ENCODE measurements at places on chromosomes 6 and 20.

GRCh38 chr6:160431226-160431625 lies 83.0 kb downstream of the SLC22A3 start:
- DNase-seq = no peak

DNA sequence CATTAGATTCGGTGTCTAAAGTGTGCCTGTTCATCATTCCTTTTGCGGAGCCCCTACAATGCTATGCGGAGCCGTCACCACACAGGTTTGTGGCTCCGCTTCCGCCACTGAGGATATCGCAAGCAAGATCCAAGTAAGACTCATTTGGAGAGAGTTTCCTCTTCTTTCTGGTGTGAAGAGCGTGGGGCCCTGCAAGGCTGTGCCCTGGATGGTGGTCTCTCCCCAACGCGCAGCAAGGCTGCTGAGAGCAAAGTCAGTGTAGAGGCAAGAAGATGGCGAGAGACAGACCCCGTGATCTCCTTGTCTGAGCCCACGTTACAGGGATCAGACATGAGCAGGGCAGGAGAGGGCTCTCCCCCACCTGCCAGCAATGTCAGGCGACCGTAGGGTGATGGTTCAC lies 96.3 kb upstream of the AFDN start:
- no peak for DNase-seq

DNA sequence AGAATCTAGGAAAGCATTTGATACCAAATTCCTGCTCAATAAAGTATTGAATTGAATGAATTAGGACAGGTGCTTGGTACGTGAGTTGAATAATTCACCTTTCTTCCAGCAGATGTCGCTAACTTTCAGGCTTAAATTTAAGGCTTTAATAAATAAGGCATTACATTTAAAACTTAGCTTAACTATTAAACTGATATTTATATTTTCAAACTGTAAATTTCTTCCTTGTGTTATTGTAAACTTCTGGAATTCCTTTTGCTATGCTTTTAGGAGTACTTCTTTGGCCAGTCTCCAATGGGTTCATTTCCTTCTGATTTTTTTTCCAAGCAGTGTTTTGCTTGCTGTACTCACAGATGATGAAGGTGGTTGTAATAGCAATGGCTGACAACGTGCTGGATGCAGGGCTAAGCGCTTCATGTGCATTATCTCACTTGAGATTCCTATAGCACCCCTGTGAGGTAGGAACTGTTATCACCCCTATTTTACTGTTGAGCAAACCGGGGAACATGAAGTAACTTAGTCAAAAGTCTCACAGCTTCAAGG lies 71.3 kb upstream of the SLC2A12 start:
- no peak for DNase-seq

GRCh38 chr6:37667050-37667814 lies 30.5 kb downstream of the MDGA1 start:
- no peak for DNase-seq

- no peak for DNase-seq
These were observed 92.7 kb upstream of the SIRPA start for GRCh38 chr20:1802385-1803060.

- DNase-seq = no peak
These were observed 60.9 kb upstream of the FABP7 start for GRCh38 chr6:122718616-122719015.

- no peak for DNase-seq
These were observed 67.3 kb upstream of the ADTRP start for GRCh38 chr6:11845664-11846577.

DNA sequence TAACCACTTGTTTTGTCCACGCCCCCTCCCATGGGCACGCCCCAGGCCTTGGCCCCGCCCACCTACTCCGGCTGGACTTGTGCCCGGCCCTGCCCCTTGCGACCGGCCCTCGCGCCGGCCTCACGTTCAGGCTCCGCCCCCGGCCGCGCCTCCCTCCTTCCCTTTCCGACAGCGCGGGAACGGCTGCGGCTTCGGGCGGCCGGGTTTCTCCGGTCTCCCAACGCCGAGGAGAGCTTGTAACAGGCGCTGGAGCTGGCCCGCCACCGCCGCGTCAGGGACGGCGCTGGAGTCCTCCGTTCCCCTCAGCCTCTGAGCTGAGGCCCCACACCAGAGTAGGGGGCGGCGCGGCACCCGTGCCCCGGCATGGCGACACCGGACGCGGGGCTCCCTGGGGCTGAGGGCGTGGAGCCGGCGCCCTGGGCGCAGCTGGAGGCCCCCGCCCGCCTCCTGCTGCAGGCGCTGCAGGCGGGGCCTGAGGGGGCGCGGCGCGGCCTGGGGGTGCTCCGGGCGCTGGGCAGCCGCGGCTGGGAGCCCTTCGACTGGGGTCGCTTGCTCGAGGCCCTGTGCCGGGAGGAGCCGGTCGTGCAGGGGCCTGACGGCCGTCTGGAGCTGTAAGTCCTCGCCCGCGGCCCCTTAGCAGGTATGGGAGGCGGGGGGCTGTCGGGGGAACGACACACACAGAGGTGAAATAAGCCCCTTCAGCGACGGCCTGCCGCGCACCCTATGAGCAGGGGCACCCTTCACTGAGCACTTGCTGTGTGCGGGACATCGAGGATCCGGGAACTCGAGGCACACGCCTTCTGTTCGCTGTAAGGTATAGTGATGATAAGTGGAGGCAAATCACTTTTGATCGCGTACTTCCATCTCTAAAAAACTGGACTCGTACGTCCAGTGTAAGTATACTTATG lies at the start of gene FANCE:
FANCE (plus strand) TSS at position 156 of the 908 bp plus-strand sequence; CDS start at position 364, 208 bp downstream.
- DNase-seq = peak; percentile 76

- DNase-seq = no peak
These were observed 5.9 kb downstream of the TGM6 start for GRCh38 chr20:2386516-2387179.

- no peak for DNase-seq
These were observed 254.0 kb upstream of the TAB2 start for GRCh38 chr6:149063468-149063867.

GRCh38 chr20:15333170-15333569 lies 995.8 kb upstream of the FLRT3 start:
- DNase-seq = no peak

- no peak for DNase-seq
These were observed 861 bp upstream of the NHSL1 start for GRCh38 chr6:138500045-138500665.

- no peak for DNase-seq
These were observed 108.0 kb downstream of the SYNDIG1 start for GRCh38 chr20:24577271-24577909.

DNA sequence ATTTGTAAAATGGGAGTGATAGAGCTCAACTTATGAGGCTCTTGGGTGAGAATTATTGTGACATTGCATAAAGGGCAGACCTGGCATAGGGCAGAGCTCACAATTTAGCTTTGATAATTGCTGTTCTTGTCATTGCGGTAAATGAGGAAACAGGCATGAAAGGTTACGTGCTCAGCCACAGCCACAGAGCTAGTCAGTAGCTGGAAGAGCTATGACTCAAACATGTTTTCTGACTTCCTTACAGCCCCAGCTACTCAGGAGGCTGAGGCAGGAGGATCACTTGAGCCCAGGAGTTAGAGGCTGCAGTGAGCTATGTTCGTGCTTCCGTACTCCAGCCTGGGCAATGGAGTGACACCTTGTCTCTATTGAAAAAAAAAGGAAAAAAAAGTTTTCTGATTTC lies 3.5 kb upstream of the GHRH start:
- DNase-seq = no peak

GRCh38 chr6:82144007-82144851 lies 103.3 kb downstream of the IBTK start:
- DNase-seq = no peak

- no peak for DNase-seq
These were observed 53.8 kb downstream of the PRND start for GRCh38 chr20:4775322-4776078.

DNA sequence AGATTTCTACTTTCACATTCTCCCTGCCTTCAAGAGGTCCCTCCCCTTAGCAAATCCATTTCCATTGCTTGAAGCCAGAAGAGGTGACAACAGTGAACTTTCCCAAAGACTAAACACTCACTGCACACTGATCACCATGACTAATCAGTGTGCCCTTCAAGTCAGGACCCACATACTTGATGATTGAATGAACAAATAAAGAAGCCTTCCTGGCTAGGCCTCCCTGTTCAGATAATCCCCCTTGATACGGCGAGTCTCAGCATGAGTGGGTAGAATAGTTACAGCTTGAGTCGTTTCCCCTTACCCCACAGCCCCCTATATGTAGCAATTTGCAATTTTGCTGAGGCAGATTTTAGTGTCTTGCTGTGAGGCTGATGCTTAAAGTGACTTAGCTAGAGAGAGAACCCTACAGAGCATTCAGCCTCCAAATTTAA lies 102.2 kb downstream of the UNC5CL start:
- no peak for DNase-seq

DNA sequence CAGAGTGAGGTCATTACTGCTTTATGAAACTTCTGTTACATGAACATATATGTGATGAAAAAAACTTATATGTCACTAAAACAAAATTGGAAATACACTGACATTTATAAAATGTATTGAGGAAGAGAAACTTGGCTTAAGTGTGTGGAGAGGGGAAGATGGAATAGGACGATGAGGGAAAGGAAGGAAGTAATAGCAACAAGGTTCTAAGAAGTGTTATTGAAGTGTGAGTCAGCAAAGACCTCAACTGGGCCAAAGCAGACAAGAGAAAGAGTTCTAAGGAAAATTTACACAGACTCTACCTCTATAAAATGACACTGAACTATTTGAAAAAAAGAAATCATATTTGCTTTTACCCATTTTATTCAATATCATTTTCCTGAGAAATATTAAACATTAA lies 38.3 kb downstream of the SNX3 start:
- no peak for DNase-seq

GRCh38 chr20:10584371-10584770 lies 89.4 kb downstream of the JAG1 start:
- no peak for DNase-seq

- no peak for DNase-seq
These were observed 26.5 kb downstream of the CYB5R4 start for GRCh38 chr6:83885984-83886383.

DNA sequence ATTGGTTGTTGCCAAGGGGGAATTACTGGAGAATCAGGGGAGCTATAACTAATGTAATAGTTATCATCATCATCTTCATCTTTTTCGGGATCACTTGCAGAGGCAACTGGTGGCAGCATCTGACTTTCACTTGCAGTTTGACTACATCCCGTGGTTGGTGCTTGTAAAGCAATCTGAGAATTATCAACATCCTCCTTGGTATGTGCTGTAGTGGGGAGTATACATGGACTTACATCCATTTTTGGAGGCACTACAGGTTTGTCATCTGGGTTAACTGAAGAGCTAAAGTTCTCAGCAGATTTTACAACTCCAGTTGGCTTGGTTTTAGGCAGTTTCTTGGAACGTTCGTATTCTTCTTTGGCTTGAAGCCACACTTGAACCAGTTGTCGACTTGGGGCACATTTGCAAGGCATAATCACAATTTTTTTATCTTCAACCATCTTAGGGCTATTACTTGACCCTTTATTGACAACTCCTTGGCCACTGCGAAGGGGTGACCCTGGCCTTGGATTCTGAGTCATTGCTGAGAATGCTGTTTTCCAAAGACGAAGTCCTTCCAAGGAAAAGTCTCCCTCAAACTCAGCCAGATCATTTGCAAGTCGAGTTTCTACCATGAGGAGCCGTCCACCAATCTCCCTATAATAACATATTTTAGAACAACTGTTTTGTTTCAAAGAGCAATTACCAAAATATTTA lies 115.5 kb downstream of the REV3L start:
- no peak for DNase-seq

DNA sequence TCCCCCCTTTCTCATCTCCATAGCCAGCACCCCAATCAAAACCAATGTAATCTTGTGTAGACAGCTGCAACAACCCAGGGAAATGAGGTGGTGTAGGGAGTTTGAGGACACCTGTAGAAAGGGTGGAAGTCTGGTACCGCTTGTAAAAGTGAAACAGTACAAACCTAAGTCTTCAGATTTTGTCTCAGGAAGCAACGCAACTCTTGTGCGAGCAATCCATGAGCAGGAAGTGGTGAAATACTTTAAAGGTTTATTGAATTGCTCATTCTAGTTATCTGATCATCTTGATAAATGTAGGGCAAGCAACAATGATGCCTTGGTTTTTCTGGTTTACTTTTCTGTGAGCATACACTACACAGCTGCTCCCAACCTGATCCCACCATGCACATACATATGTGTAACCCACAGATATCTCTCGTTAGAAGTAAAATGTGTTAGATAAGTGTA lies 71.1 kb upstream of the THEMIS start:
- peak; percentile 19 for DNase-seq

- DNase-seq = peak; percentile 8
These were observed 28.8 kb upstream of the CCND3 start for GRCh38 chr6:41970436-41970846.

DNA sequence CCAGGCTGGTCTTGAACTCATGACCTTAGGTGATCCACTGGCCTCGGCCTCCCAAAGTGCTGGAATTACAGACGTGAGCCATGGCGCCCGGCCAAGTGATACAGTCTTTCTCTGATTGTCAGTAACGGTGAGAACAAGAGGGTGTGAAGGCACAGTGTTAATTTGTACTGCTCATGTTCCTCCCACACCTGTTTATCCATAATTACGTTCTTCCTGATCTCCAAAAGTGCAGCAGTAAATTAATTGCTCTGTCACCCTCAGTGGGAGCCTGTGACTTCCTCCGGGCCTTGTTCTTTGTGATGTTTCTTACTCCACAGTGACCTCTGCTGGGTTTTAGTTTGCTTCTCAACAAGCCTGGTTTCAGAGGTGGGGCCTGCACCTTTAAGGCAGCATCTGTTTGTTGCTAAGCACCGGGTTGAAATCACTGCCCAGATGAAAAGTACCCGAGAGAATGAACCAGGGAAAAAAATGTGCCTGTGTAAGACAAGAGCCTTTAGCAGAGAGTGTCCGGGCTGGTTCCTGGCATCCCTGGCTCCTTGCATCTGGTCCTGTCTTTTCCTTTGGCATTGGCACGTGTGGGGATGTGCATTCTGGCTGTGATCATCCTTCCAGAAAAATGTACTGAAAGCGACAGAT lies 89.1 kb upstream of the CLDN20 start:
- DNase-seq = no peak

- no peak for DNase-seq
These were observed 4.4 kb upstream of the HELZ2 start for GRCh38 chr20:63578224-63579016.

GRCh38 chr6:158849899-158850806 lies 31.0 kb upstream of the EZR start:
- no peak for DNase-seq

- no peak for DNase-seq
These were observed 11.3 kb upstream of the KCNK16 start for GRCh38 chr6:39333644-39334438.

- DNase-seq = no peak
These were observed 159.2 kb downstream of the UBE3D start for GRCh38 chr6:82906489-82906888.

Data from stimulated activated CD8-positive, alpha-beta memory T cell treated with anti-CD3 and anti-CD28 coated beads, Interleukin-4, amount 100 ng/mL, for 1 hour (primary cell).